ENCODE measurements at places on chromosomes 5 and 9. TPM values are rescaled to one million over a fixed set of nuclear protein-coding genes. Genes with fewer than 3 reads are reported as not detected.

DNA sequence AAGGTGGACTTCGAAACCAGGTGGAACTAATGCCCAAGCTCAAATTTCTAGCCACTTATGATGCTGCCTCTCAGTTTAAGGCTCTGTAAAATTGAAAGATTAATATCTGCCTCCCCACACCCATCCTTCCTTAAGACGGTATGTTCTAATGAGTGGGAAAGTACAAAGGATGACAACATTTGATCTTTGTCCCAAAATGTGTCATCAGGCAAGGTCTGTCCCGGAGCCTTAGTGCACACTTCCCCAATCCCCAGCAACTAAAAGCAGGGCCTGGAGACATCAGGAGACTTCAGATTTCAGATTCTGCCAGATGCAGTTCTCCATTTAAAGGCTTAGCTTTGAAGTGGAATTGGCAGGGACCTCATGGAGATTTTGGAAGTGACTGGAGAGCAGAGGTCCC lies 316.5 kb downstream of the ASTN2 start:
- no peak for DNase-seq

- no peak for DNase-seq
Measured at GRCh38 chr5:32249668-32250067, 63.1 kb downstream of the MTMR12 start.

- DNase-seq, result peak; percentile 16
Measured at GRCh38 chr9:111613436-111614040, 14.1 kb upstream of the PTGR1 start.

Gene ZNF454
- total RNA-seq, result not detected

Gene PCDHGB3
- 0.53 TPM for total RNA-seq

Gene FAM78A
- 2.1 TPM for total RNA-seq

Gene CETN3
- 50.5 TPM for total RNA-seq

Gene LCP2
- 0.26 TPM for total RNA-seq

Data from SK-MEL-5 (cell line).